Caco-2 (cell line): ENCODE measurements at places on chromosomes 6 and 20.

- DNase-seq: no peak
Measured at GRCh38 chr6:14664112-14664601, 546.6 kb downstream of the CD83 start.

- peak; percentile 63 for DNase-seq
Measured at GRCh38 chr20:31666258-31667042, 28.7 kb downstream of the COX4I2 start.

DNA sequence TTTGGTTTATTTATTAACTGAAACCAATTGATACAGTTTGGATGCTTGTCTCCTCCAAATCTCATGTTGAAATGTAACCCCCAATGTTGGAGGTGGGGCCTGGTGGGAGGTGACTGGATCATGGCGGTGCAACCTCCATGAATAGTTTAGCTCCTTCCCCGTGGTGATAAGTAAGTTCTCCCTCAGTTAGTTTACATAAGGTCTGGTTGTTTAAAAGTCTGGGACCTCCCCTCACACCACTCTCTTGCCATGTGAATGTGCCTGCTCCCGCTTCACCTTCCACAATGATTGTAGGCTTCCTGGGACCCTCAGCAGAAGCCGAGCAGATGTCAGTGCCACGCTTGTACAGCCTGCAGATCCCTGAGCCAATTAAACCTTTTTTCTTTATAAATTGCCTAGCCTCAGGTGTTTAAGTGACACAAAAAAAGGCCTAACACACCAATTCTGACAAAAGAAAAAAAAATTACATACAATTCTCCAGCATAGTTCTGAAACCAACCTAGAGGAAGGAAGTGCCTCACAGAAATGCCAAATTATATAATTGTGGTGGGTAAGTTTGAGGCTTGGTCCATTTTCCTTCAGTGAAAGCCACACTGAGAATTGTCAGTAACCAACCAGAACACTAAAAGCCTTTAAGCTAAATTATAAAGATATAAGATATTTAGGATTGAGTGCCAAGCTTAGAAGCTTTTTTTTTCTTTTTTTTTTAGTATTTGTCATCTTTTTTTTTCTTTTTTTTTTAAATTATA, 15.0 kb downstream of the MAP7 start:
- no peak for DNase-seq

DNA sequence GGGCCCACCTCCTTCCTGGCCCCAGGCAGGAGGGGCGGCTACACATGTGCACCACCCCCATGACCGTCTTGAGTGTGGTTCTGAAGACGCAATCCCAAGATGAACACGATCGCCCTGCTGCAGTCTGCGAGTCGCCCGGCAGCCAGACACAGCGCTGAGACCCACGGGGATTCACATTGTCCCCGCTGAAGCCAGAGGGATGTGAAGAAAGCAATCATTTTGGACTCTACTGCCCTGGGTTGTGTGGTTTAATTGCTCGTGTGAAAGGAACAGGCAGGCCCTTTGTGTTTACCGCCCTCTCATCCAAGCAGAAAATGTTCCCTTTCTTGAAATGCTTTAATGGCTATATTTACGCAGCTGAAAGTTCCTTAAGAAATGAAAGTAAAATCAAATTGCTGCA, 279.5 kb downstream of the TAF4 start:
- no peak for DNase-seq

DNA sequence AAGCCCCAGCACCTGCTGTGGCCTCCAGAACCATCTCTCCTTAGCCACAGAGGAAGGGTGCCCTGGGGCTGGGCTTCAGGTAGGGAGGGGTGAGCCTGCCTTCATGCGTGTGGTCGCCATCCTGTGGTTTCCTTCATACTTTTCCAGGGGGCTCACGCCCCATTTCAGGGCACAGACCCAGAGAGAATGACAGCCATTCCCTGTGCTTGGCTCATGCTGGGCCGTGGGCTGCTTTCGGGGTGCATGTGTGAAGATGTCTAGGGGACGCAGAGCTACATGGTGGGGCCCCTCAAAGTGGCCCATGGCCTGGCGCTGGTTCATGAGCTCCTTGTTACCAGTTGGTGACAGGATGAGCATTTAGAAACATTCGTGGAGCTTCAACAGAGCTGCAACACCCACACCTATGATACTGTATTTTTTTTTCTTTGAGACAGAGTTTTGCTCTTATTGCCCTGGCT, 190.3 kb upstream of the SLC24A3 start:
- no peak for DNase-seq

DNA sequence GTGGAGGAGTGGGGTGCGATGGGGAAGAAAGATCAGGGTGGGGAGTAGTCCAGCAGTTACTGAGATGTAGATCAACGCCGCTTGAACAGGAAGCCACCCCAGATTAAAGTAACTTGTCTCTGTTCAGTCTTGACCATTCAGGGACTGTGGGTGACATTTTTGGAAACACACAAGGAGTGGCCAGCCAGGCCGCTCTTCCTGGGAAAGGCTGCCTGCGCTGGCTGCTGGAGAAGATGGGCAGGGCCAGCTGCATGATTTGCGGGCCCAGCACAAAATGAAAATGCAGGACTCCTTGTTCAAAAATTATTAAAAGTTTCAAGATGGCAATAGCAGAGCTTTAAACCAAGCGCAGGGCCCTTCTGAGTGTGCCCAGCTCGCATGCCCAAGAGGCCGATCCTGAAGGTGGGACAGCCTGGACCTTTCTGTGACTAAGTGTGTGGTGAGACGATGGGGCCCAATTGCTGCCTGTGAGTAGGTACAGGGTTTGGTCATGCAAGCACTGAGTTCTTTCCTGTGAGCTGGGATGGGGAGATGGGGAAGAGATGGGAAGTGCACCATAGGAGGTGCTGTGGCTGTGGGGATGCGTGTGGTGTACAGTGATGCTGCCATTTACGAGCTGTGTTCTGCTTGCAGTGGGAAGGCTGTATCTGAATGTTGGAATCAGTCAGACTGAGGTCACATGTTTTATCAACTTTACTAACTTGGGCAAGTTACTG, 51.3 kb downstream of the DAAM2 start:
- DNase-seq: peak; percentile 12

- DNase-seq: no peak
Measured at GRCh38 chr6:22972771-22973170, 403.4 kb downstream of the HDGFL1 start.

DNA sequence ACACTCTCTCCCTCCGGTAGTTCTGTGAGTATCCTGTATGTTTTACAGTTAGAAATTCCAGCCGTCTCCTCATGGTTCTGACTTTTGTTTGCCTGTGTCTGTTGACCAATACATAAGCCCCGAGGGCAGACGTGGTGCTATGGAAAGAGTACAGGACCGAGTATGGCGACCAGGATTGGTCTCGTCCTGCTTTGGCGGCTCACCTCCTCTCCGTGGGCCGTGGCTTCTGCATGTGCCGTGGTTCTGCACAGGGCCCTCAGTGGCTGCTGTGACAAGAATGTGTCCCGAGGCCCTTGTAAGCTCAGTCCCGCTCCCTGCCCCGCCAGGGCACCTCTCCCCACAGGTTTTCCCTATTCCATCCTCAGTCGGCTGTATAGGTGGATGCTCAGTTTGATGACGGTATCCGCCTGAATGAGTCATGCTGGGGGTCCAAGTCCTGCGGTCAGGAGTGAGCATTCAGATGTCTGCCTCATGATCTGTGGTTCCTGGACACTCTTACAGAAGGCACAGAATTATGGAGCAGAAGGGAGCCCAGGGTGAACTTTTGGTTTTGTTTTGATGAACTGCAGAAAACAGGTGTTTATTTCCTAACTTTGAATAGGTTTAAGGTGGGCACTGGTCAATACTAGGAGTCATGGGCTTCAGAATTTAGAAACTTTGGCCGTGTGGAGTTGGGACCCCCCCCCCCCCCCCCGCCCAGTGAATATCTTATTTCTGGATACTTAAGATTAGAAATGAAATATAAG, 1.2 kb downstream of the ARFGAP1 start:
- DNase-seq: no peak

GRCh38 chr6:152154559-152155356, 347.3 kb downstream of the ESR1 start:
- no peak for DNase-seq

GRCh38 chr6:11793277-11793676, 14.7 kb upstream of the ADTRP start:
- DNase-seq: no peak

DNA sequence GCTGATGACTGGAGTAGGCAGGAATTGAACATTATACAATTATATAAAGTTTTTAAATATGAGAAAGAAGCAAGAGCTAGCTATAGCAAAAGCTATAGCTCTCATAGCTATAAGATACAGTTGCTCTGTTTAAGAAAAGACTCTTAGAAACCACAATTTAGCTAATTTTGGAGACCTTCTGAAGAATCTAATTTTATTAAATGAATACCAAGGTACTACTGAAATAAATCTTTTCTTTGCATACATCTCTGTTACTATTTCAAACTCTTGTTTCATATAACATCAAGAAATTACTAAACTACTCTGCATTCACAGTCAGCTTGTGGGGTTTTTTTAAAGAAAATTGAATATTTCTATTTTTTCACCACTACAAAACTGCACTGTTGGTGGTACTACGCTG, 568.7 kb upstream of the MARCKS start:
- DNase-seq: no peak

DNA sequence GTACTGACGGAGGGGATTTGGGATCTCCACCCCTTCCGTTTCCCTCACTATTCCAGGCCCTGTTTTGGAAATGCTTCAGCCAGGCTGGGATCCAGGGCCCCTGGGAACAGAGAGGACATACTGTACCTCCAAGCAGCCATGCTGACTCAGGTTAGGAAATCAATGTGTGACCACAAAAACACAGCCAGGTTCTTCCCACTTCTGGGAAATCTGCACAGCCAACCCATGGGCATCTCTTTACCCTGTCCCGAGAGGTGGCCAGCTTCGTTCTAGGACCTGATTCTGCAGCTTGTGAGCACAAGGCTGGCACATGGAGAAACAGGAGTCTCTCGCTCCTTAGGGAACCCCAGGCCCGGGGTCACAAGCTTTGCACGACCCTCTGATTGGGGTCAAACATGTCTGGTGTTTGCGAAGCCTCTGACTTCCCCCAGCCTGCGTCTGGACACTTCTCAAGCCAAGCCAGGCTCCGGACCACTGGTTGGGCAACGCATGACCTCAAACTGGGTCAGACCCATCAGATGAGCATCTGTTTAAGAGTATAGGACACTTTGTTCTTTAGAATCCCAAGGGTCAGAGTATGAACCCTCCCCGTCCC, 8.3 kb upstream of the TTPAL start:
- peak; percentile 27 for DNase-seq

- DNase-seq: no peak
Measured at GRCh38 chr20:63036291-63036690, 29.5 kb upstream of the BHLHE23 start.

- DNase-seq: no peak
Measured at GRCh38 chr20:25148982-25149846, 46.3 kb upstream of the ENTPD6 start.

- DNase-seq: no peak
Measured at GRCh38 chr20:51019656-51020592, 3.0 kb downstream of the KCNG1 start.

DNA sequence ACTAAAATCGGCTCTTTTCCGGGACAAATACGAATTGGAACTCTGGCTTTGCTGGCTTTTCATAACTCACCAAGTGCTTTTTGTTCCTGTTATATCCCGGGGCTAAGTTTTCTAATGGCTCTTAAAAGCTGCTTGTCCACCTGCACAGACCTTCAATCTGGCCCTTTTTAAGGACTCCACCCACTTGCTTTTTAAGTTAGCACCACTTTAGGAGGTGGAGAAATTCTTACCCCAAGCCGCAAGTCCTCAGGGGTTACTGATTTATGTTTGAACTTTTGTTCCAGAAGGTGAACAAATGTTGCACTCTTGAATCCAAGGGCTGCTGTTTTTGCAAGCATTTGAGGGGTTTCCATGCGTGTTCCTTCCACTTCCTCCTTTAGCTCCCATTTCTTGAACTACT, 37.8 kb downstream of the FAM184A start:
- no peak for DNase-seq

DNA sequence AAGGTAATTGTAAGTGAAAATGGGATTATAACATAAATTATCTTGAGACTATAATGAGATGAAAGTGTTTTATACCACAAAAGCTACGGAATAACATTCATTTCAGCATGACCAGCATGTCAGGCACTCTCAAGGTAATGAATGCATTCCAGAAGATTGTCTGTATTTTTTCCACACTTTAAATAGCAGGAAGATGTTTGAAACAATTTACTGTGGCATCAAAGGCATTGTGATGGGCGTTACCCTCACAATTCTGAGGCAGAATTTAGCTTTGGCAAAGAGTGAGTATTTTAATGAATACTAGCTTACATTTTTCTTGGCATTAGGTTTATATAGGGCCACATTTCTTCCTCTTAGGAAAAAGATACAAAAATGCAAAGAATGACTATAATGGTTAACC, 627.2 kb downstream of the BCKDHB start:
- DNase-seq: no peak

- no peak for DNase-seq
Measured at GRCh38 chr20:45306431-45306982, at the start of gene RBPJL. TSS of gene RBPJL (plus strand) at chr20:45306840. CDS start at chr20:45306923, 83 bp downstream.

GRCh38 chr20:49868964-49869363, 46.4 kb downstream of the SPATA2 start:
- DNase-seq: no peak

GRCh38 chr20:17282501-17282900, 55.7 kb downstream of the PCSK2 start:
- no peak for DNase-seq

DNA sequence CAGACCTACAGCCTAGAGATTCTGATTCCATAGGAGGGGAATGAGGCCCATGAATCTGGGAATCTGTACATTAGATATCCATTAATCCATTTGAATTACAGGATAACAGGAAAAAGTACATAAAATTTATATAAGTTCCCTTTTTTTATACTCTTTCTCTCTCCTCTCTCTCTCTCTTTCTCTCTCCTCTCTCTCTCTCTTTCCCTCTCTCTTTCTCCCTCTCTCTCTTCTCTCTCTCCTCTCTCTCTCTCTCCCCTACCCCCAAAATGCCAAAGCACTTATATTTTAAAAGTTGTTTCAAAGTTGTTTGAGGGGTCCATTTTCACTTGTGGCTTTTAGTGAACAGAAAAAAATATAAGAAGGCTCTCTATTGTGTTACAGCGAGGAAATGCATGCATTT, 15.1 kb downstream of the TSHZ2 start:
- DNase-seq: no peak

DNA sequence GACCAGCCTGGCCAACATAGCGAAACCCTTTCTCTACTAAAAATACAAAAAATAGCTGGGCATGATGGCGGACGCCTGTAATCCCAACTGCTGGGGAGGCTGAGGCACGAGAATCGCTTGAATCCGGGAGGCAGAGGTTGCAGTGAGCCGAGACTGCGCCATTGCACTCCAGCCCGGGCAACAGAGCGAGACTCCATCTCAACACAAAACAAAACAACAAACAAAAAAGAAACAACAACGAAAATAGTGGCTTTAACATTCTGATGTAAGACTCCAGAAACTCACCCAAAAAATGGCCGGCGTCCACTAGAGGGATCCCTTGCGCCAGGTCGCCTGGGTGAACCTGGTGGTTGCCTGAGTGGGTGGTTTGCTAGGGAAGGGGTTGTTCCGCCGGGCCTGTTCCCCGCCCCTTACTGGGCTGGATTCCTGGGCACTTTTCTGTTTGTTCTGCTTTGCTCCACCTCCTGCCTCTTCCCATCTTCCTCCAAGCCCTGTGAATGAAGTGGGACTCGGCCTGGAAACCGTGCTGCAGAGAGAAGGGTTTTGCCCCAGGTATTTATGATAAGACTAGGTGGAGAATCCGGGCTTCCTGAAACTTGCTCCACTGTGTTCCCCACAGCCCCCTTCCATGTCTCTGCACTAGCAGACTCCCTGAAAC, 1.5 kb downstream of the PABPC1L start:
- peak; percentile 97 for DNase-seq

- no peak for DNase-seq
Measured at GRCh38 chr6:157226026-157226625, 97.2 kb downstream of the TMEM242 start.
